ENCODE measurements at places on chromosomes 2 and 18.

- DNase-seq = no peak
Observed at GRCh38 chr2:39942950-39943349, 163.9 kb upstream of the THUMPD2 start.

GRCh38 chr18:42069036-42069435, 114.0 kb downstream of the PIK3C3 start:
- DNase-seq = no peak

DNA sequence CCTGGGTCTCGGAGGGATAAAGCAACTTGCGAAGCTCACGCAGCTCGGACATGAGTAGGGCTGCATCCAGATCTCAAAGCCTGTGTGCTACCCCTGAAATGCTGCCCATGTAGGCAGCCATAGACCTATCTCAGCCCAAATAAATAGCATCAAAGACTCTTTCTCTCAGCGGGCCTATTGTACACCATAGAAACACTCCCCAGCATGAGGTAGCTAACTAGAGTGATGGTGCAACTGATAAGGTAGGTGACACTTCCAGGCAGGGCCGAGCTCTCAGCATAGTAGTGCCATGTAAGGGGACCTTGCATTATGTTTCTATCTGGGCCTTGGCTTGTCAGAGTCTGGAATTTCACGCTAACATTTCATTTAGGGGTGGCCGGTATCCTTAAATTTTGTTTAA, 52.4 kb downstream of the RABL2A start:
- DNase-seq = no peak

GRCh38 chr2:159921752-159922404, 123.9 kb upstream of the CD302 start:
- peak; percentile 50 for DNase-seq

GRCh38 chr18:31162419-31162793, 250 bp downstream of the DSC1 start:
- DNase-seq = no peak

DNA sequence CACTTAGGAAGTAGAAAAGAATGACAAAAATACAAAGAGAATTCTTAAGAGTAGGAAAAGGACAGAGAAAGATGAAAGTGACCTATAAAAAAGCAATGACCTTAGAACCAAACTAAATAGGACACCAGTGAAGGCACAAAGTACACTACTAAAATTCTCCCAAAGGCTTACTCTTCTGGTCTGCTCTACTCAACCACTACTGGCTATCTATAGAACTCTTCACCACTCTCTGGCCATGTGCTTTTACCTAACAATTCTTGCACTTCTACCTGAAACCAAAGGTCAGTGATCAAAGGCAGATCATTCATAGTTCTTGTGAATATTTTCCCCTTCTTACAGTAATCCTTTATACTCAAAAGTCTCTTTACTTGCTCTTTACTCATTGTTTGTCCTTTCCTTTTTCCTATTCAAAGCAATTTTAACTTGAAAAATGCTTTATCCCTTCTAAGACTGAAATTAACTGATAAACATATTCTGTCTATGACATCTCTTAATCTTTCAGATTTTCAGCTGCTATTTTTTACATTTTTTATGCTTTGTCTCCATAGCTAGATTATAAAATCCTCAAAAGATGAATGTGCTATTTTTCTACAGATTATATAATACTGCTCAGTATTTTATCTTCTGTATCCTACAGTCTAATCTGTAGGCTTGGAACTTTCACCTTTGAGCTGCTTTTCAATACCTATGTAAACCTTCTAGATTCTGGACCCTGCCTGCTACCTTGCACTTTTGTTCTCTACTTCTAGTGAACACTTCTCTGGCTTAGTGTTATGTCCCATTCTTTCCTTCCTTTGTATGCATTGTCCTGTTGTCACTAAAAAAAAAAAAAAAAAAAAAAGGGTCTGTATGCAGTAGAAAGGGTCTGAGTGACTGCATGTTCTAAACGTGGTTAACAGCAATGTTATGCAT, 64.6 kb downstream of the NCKAP1 start:
- no peak for DNase-seq

GRCh38 chr2:120018549-120018948, 5.7 kb downstream of the EPB41L5 start:
- DNase-seq = no peak

DNA sequence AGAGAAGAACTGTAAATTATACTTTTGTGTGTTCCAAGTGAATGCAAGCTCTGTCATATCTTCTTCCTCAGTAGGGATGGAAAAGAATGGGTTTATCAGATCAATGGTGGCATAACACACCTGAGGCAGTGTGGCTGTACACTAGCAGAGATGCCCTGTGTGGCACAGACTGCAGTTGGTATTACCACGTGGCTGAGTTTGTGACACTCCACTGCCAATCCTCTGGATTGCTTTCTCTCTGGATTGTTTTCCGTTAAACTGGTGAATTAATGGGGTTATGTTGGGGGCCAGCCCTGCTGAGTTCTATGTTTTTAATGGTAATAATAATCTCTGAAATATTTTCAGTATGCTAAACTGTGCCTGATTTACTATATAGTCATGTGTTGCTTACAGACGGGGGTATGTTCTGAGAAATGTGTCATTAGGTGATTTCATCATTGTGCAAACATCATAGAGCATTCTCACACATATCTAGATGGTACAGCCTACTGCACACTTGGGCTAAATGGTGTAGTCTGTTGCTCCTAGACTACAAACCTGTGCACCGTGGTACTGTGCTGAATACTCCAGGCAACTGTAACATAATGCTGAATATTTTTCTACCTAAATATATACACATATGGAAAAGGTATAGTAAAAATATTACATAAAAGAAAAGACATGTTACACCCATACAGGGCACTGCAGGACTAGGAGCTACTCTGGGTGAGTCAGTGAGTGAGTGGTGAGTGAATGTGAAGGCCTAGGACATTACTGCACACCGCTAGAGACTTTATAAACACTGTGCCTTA, 84.7 kb upstream of the ST6GAL2 start:
- DNase-seq = peak; percentile 7

DNA sequence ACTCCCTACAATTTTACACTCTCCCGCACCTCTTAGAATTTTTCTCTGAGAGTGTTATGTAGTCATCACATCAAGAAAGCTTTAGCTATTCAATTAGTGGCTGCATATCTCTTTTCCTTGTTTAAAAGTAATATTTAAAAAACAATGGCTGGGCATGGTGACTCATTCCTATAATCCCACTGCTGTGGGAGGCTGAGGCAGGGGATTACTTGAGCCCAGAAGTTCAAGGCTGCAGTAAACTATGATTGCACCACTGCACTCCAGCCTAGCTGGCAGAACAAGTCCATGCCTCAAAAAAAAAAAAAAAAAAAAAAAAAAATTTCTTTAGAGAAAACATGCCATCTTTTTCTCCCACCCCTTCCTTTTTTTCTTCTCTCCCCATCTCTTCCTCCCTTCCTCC, 44.3 kb downstream of the AQP4 start:
- no peak for DNase-seq

GRCh38 chr2:230319211-230319862, 7.7 kb upstream of the SP140L start:
- peak; percentile 17 for DNase-seq

- no peak for DNase-seq
Observed at GRCh38 chr2:95269036-95269680, 5.1 kb upstream of the PROM2 start.

DNA sequence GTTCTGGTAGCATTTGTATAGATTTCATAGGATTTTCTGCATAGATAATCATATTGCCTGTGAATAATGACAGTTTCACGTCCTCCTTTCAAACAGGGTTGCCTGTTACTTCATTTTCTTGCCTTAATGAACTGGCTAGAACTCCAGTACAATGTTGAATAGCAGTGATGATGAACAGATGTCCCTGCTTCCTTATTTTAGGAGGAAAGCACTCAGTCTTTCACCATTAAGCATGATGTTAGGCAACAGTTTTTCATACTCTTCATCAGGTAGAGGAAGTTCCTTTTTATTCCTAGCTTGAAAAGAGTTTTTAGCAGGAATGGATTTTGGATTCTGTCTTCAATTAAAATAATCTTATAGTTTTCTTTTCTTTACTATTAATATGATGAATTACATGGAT, 39.7 kb downstream of the C2orf76 start:
- no peak for DNase-seq

DNA sequence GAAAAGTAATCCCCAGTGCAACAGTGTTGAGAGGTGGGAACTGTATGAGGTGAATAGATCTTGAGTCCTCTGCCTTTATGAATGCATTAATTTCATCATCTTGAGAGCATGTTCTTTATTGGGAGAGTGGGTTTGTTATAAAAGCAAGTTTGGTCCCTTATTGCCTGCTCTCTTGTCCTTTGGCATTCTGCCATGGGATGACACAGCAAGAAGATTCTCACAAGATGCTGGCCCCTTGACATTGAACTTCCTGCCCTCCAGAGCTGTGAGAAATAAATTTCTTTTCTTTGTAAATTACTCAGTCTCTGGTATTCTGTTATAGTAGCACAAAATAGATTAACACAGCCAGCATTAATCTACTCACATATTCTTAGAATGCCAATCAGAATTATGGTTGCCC, 108.6 kb downstream of the EHBP1 start:
- DNase-seq = no peak

- no peak for DNase-seq
Observed at GRCh38 chr2:122412360-122412759, 656.9 kb downstream of the TSN start.

DNA sequence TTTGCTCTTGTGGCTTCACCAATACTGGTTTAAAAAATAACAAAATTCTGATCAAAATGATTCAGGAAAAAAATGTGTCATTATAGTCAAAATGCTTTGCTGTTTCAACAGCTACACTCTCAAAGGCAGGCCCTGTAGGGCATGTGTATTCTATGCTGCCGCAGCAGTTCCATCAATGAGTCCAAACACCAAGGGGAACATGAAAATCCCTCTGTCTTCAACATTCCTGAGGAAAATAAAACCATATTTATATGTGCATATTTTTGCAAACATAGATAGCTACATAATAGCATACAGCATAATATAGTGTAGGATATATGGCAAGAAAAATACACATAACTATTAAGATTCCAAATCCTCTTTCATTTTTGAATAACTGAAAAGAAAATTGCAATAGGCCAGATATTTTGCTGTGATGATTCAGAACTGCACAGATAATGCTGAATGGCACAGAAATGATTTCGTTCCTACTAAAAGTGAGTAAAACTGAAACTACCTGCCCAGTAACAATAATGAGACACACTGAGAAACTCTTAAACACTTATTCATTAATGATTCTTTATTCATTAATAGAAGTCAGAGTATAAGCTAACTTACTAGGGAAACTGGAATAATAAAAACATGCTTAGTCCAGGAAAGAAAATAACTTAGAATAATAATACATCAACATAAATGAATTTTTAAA, 343.8 kb downstream of the SUCLG1 start:
- no peak for DNase-seq

- DNase-seq = peak; percentile 69
Observed at GRCh38 chr2:85754313-85755095, 713 bp downstream of the ATOH8 start.

DNA sequence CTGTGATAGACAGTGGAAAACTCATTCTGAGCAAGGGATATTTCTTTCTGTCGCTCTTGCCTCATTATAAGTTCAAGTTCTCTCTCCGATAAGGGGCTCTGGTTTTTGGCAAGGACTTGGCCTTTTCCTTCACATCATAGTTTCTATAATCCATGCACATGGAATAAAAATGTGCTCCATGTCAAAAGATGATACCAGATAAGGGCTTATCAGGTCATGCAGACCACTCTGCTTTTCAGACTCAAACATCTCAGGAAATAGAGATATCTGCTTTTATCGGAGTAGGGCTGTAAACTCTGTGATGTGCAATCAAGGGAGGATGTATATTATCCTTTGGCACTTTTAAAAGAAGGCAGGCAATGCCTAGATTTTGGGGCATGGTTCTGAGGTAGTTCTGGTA, 45.0 kb upstream of the DARS1 start:
- DNase-seq = no peak

GRCh38 chr2:225027061-225027762, 15.1 kb downstream of the DOCK10 start:
- DNase-seq = no peak

GRCh38 chr2:234973008-234973407, 21.2 kb downstream of the SH3BP4 start:
- DNase-seq = no peak

GRCh38 chr2:234991290-234991689, 39.5 kb downstream of the SH3BP4 start:
- DNase-seq = no peak

DNA sequence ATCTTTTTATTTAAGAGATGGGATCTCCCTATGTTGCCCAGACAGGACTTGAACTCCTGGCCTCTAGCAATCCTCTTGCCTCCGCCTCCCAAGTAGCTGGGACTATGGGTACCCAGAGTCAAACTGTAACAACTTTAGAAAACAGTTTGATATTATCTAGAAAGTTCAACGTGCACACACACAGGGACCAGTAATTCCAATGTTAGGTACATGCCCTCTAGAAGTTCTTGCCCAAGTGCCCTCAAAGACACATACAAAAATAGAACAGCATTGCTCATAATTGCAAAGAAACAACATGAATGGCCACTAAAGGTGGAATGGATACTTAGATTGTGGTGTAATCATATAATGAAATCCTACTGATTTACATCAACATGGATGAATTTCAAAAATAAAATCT, 12.6 kb upstream of the LPIN2 start:
- no peak for DNase-seq

- DNase-seq = peak; percentile 86
Observed at GRCh38 chr2:113886479-113887008, 3.3 kb upstream of the ACTR3 start.

- DNase-seq = no peak
Observed at GRCh38 chr2:117551858-117552257, 262.6 kb upstream of the DDX18 start.

DNA sequence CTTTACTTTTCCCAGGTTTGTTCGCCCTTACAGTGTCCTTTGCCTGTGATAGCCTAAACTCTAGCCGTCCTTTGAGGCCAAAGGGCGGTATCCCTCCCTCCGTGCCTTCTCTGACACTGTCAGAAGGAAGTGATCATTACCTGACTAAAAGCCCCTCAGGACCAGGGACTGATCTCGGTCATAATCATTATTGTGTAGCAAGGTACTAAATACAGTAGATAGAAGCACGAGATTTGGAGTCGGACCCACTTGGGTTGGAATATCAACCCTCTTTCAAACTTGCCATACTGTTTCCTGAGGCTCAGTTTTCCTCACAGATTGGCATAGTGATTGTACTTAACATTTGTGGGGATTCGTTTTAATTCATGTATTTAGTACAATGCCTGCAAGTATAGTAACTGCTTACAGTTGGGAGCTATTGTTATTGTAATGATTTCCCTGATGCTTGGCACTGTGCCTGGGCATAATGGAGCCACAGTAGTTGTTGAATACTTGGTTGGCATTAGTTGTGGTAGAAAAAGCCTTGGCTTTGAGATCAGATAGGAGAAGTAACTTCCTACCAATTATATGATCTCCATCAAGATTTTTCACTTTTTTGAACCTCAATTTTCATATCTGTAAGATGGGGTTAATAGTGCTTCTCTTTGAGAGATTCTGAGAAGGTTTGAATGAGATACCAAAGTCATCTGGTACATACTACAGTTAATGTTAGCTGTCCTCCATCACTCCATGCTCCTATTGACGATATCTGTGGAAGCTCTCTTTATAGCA, 836 bp downstream of the STK11IP start:
- no peak for DNase-seq
